ENCODE measurements at places on chromosomes 2 and 18.

- DNase-seq = no peak
These were observed 108.6 kb downstream of the CERS6 start for GRCh38 chr2:168564641-168565040.

GRCh38 chr18:31664101-31664500 lies 20.3 kb downstream of the B4GALT6 start:
- DNase-seq = no peak

DNA sequence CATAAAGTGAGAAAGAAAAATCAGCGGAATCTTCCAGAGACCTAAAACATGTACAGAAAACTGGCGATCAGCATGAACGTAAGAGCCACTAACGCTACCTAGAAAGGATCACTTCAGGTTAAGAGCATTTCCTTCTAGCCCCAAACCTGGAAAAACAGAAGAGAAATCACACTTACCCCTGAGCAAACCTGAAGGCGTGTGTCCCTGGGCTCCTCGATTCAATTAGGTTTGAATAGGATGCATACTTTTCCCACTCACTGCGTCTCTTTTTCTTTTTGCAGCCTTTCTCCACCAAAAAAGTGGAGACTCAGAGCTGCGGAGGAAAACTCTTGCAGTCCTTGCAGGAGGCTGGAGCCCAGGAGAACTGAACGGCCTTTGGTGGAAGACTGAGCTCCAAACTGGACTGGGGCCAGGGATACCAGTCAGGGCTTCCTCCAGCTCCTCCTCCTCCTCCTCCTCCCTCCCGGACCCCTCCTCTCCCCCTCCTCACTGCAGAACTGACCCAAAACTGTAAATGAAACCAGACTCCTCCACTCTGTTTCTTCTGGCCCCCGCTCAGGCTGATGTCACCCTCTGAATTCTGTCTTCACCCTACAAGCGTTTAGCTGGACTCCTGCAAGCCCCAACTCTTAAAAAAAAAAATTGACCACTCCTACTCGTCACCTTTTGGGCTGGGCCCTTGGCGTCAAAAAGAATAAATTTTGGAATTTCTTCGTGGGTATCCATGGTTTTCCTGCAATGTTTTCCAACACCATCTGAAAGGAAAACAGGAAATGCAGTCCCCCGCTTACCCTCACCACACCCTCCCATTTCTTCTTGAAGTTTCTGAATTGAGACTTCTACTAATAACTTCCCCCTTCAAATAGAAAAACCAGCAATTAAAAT lies at the start of gene COL6A3:
COL6A3 (minus strand) TSS at position 388 of the 885 bp plus-strand sequence. CDS start 17,347 bp downstream, outside the sequence.
- no peak for DNase-seq

GRCh38 chr2:231201475-231201814 lies 3.0 kb downstream of the ARMC9 start:
- no peak for DNase-seq

- no peak for DNase-seq
These were observed 11.0 kb downstream of the MAP3K20 start for GRCh38 chr2:173086518-173087213.

- no peak for DNase-seq
These were observed 137.5 kb upstream of the BARD1 start for GRCh38 chr2:214946949-214947348.

- no peak for DNase-seq
These were observed 9.8 kb upstream of the ZNF512 start for GRCh38 chr2:27572998-27573429.

DNA sequence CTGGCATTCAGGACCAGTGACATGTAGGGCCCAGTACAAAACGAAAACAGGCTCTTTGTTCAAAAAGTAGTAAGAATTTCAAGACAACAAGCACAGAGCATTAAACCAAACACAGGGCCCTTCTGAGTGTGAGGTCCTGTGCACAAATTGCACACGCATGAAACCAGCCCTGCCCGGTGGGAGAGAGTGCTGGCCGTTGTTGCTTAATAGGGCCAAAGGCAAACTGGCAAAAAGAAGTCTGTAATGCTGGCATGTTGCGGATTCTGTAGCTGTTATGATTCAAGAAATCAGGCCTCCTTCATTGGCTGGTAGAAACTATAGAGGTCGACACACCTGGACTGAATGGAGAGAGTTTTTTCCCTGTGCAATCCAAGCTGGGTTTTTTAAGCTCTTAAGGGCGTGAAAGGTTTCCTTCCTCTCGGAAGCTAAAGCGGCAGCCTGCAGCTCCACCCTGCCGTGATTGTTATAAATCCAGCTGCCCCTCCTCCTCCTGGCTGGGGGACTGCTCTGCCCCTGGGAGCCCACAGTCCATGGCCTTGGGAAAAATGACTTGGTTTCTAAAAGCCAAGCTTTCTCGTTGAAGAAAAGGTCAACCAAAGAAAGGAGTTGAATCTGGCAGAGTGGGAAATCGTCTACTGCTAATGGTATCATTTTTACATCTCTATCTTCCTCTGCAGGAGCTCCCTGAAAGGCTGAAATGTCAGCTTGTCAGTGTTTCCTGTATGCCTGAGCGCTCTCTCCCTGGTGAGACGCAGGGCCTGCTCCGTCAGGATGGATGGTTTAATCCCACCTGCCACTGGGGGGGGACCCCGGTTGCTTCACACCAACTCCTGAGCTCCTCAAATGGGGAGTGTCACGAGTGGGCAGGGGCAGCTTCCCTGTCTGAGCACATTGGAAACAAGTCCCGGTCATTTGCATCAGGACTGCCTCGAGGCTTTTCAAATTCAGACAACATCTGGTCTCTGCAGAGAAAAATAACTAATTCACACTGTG lies 143.6 kb downstream of the ALPK2 start:
- DNase-seq = no peak

DNA sequence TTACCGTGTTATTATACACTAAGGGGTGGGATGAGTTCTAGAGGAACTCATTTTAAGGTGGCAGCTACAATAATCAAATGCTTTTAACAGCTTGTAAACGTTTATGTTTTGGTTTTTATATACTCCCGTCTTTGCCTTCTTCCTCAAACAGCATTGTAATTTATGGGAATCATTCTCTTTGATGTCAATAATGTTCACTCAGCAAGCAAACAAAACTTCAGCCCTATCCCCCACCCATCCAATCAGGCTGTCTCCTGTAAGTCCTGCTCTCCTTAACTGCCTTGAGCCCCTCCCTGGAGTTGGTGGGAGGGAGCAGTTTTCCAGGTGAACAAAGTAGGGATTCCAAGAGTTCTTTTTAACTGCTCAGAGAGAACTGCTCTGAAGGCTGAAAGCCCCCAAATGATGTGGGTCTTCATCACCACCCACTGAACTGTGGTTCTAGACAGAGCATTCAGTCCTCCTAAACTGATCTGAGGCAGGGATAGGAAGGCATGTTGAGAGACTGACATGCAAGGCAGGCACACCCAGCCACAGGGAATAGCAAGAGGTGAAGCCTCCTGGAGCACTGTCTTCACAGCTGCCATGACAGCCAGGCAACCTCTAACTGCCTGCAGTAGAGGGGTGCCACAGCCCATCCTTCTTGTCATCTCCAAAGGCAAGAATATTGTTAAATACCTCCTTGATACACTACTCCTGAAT lies 17.5 kb downstream of the MYO5B start:
- DNase-seq = no peak

- no peak for DNase-seq
These were observed 13.6 kb upstream of the IL1RN start for GRCh38 chr2:113113807-113114206.

GRCh38 chr2:108266218-108266617 lies 22.5 kb upstream of the SULT1C2 start:
- no peak for DNase-seq

DNA sequence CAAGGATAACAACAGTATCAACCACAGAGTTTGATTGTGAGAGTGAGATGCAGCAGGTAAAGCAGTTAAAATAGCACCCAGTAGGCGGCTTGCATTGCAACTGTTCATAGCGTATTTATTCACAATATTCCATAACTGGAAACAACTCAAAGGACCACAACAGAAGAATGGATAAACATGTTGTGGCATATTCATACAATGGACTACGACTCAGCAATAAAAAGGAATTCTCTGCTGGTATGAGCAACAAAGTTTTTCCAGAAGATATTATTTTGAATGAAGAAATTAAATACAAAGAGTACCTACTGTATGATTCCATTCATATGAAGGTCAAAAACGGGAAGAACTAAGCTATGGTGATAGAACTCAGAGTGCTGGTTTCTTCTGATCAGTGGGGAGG lies 25.2 kb downstream of the GPATCH11 start:
- no peak for DNase-seq

DNA sequence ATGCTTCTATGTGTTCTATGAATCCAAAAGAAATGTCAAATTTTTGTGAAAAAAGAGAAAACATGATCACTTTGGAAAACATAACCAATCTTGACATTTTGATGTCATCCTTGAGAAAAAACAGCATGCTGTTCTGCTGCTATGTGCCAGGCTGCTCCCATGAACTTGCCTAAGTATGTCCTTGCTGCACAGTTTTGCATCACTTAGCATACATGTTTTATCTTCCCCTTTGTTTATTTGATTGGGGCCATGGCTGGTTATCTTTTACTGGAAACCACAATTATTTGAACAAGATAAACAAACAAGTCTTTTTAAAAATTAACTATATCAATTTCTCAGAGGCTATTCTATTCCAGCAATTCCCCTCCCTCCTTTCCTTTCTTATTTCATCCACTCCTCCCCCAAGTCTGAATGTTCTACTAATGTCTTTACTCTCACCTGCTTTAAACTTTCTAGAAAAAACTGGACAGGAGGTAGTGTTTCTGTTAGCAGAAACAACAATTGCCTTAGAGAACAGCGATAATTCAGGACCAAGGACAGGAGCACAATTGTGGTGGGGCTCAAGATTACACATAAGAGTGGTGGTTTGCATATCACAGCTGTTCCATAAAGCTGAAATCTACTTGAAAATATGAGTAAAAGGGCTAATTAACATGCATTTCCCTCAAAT lies 6.7 kb downstream of the AOX1 start:
- DNase-seq = no peak

- DNase-seq = no peak
These were observed 26.3 kb downstream of the MEX3C start for GRCh38 chr18:51171223-51171622.

GRCh38 chr2:20291106-20291564 lies 59.5 kb downstream of the PUM2 start:
- no peak for DNase-seq

DNA sequence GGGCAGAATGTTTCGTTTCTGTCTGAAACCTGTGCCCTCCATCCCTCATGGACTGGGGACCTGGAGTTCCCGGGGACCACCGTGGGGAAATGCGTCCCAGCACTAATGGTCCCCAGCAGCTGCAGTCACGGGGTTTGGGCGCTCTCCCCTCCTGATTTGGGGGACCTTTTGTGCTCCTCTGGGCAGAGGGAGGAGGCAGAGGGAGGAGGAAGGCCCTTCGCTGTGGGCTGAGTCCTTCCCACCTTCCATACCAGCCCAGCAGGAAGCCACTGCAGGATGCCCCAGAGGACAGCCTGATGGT lies 3.2 kb downstream of the GPR35 start:
- DNase-seq = no peak

DNA sequence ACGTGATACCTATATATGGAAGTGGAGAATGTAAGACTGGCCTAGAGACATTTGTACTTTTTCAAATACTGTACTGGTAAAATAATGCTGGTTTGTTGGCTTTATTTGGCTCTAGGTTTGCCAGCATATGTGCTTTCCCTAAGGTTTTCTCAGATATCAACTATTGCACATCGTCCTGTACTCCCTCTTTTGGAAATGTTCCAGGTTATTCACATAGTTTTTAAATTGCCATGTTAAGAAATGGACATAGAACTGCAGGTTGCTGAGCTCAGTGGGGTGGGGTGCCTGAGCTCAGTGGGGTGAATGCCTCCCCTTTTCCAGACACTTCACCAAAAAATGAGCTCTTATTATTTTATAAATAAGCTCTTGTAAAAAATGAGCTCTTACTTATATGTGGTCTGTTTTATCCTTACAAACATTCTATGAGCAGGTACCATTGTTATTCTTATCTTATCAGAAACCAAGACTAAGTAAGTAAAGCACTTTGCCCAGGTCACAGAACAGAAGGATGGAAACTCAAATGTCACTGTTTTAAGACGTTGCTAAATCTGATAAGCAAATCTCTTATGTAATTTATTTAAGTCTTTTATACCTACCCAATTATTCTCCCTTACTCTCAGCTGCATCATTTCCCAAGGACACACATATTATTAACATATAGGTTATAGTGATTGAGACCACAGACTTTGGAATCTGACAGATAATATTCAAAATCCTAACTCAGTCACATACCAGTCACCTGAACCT lies 99.0 kb downstream of the CPS1 start:
- DNase-seq = no peak

- DNase-seq = no peak
These were observed 597.1 kb upstream of the CHAC2 start for GRCh38 chr2:53170466-53170865.

GRCh38 chr2:147631294-147631693 lies 213.5 kb upstream of the ACVR2A start:
- no peak for DNase-seq

GRCh38 chr18:31101183-31102024 lies 817 bp downstream of the DSC2 start:
- DNase-seq = peak; percentile 36

DNA sequence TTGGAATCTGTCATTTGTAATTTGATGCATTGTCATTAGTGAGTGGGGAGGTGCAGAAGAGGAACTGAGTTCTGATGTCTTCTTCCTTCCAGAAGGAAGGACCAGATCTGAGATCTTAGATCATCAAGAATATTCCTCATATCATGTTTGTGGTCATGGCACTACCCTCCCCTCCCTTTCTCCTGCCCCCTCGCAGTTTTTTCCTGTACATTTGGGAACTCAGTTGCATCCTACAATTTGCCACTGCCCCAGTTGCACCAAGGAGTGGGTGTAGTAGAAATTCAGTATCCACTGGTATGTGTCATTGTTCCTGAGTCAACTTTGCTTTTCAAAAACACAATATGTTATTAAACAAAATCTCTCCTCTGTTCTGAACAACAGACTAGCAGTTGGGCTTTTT lies 26.6 kb upstream of the ACVR1 start:
- no peak for DNase-seq

DNA sequence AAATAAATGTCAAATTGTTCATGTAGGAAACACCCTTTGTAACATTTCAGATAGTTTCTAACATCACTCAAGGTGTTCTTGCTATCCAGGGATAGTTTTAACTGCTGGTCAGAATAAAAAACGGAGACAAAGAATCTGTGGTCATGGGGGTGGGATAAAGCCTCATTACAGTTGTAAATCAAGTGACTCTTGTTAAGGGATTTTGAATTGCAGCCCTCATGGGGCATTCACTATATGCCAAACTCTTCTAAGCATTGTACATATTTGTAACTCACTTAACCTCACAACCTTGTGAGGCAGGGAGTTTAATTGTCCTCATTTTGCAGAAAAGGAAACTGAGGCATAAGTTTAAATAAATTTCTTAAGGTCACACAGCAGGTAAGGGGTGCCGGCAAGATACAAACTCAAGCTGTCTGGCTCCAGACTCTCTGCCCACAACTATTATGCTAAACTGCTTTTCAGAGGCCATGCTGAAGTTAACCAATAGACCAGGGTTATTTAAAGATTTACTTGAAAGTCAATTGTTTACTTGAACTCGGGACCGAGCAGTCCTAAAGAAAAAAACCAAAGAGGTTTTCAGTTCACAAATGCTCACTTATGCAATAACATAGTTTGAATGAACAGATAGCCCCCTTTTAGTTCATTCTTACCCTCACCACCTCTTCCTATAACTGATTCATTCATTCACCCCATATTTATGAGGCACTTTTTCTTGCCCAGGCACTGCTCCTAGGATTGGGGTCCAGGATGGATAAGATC lies 121.6 kb upstream of the FZD5 start:
- no peak for DNase-seq

All from substantia nigra (tissue), 51 donors.